ENCODE measurements at places on chromosomes 3 and 15.
A peak's percentile ranks its signal among the peaks of the same experiment; 100 is the strongest.

GRCh38 chr3:143928056-143928455, 43.6 kb upstream of the DIPK2A start:
- DNase-seq = no peak

- no peak for DNase-seq
Measured at GRCh38 chr15:28909958-28910500, 24.3 kb downstream of the APBA2 start.

DNA sequence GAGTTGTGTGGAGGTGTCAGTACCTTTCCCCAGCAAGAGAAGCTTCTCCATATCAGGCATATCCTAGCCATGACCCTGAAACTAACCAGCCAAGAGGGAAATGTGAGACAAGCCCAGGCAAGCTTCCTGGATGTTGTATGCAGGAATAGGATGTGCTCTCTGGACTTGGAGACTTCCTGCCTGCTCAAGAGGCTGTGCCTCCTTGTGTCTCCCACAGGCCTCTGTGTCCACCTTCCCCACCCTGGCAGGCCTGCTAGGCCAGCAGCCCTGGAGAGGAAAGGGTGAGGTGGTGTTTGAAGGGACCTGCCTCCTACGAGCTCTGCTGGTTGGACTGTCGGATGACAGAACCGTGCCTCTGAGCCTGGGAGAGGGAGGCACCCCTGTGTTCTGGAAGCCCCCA, 2.1 kb upstream of the DYNLT2B start:
- DNase-seq = no peak

DNA sequence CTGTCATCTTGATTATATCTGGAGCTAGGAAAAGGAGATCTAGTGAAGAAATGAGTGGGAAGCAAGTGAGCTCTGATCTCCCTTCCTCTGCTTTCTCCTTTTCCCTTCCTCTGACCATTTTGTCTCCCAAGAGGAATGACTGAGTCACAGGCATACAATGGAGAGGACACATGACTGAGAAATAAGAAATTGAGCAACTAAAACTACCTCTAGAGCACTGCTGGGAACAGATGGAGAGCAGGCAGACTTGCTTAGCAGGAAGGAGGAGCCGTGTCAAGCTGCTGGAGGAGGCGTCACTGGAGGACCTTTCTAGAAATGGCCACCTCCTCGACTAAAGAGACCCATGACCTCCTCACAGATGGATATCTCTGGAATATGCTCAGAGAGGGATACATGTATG, 66.9 kb upstream of the MYO5C start:
- DNase-seq = peak; percentile 51

Data from HS-5 (cell line).